Forelimb muscle (tissue), 1 donor: ENCODE measurements at places on chromosomes 1 and 21. TPM values are rescaled to one million over a fixed set of nuclear protein-coding genes. Genes with fewer than 3 reads are reported as not detected.

- no peak for DNase-seq
These were observed 33.3 kb downstream of the TMPRSS15 start for GRCh38 chr21:18370301-18370700.

DNA sequence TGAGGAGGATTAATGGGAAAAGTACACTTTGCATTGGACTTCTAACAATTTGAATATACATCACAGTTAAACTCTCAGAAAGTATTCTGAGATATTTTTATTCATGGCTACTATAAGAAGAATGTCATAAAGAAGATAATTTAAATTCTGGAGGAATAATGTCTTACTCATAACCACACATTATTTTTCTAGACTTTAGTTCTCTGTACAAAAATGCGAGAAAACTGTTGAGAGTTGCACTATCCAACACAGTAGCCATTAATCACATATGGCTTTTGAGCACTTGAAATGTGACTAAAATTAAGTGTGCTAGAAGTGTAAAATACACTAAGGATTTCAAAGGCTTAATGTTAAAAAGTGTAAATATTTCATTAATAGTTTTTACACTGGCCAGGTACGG is 53.8 kb downstream of the CRB1 start:
- no peak for DNase-seq

- DNase-seq: no peak
These were observed 21.3 kb downstream of the SLC44A5 start for GRCh38 chr1:75589637-75590036.

The KRTAP7-1 gene
- polyA plus RNA-seq: not detected

- DNase-seq: peak; percentile 49
These were observed 13.9 kb downstream of the DDX20 start for GRCh38 chr1:111769517-111770146.

DNA sequence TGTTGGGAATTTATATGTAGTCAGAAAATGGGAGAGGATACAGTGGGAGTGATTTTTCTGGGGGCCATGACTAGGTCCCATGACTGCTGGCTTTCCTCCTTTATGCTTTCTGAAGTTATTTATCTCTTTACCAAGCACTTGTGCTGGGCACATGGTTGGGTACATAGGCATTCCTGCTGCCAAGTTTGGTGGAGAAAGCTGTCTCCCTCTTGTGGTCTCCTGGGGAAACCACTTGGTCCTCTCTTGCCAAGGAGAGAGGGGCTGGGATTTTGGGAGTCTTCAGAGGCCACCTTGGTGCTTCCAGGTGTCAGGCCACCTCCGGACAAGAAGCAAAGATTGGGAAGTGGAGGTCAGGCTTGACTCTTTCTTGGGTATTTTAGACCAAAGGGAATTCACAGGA is 120.2 kb upstream of the KCNE2 start:
- no peak for DNase-seq

GRCh38 chr1:91725989-91726721 is 159.8 kb downstream of the TGFBR3 start:
- peak; percentile 72 for DNase-seq

The C1orf115 gene
- 12.3 TPM for polyA plus RNA-seq

The C1orf116 gene
- polyA plus RNA-seq: 0.08 TPM

The AMY1B gene
- not detected for polyA plus RNA-seq

GRCh38 chr1:234324821-234325220 is 48.4 kb upstream of the COA6 start:
- no peak for DNase-seq

DNA sequence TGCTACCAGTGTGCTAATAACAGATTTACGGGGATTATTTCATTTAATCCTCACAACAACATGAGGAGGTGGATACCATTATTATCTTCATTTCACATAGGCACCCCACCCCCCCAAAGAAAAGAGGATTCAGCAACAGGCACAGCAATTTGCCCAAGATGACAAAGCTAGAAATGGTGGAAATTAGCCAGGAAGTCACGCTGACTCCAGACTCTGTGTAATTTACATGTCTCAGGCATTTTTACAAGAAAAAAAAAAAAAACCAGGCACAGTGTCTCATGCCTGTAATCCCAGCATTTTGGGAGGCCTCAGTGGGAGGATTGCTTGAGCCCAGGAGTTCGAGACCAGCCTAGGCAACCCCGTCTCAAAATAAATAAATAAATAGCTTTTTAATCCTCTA is 37.5 kb upstream of the PRDM2 start:
- DNase-seq: no peak
